ENCODE measurements at places on chromosomes 7 and 10.

GRCh38 chr7:9200626-9201025 is 767.2 kb downstream of the NXPH1 start:
- no peak for DNase-seq

GRCh38 chr10:128851281-128851680 is 615.8 kb upstream of the MGMT start:
- no peak for DNase-seq

- no peak for DNase-seq
These were observed 415.6 kb downstream of the EXOC4 start for GRCh38 chr7:133668296-133669060.

DNA sequence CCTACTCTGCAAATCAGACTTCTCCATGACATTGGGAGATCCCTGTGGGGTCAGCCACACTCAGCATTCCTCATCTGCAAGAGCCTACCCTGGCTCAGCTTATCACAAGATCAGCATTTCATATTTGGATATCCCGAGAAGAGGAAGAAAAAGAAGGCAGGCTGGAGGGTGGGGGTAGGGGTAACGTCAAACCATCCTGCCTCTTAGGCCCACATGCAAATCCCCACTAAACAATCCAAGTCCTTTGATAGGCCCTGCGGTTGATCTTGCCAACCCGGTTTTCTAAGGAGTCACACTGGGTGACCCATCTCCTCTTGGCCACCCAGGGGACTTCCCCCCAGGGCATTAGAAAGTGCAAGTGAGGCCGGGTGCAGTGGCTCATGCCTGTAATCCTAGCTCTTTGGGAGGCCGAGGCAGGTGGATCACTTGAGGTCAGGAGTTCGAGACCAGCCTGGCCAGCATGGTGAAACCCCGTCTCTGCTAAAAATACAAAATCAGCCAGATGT is 128.0 kb upstream of the CALN1 start:
- no peak for DNase-seq

DNA sequence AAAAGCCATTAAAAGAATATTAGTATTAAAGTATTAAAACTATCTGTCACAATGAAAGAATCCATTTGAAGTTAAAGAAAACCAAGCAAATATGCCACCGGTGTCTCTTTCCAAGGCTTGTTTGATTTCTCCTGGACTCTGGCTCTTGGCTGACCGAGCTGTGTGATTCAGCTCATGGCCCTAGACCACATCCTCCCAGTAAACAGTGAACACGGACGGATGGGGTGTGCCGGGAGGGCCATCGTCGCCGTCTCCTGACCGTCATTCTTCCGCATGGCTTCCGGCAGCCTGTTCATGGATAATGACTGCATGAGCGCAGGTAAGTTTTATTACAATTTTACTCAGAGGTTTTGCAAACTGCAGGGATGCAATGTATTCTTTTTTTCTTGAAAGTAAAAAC is 218.5 kb downstream of the DNAJB6 start:
- no peak for DNase-seq

DNA sequence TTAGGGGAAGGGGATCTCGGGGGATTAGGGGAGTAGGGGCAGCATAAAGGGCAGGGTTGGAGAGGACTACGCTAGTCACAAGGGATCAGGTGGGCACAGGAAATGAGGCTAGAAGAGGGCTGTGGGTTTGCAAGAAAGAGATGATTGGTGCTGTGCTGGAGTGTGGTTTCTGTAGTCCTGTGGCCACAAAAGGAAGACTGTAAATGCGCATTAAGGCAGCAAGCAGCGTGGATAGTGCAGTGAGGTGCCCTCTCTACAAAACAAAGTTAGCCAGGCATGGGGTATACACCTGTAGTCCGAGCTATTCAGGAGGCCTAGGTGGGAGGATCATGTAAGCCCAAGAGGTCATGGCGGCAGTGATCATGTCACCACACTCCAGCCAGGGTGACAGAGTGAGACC is 212.1 kb downstream of the MLLT10 start:
- DNase-seq: no peak

DNA sequence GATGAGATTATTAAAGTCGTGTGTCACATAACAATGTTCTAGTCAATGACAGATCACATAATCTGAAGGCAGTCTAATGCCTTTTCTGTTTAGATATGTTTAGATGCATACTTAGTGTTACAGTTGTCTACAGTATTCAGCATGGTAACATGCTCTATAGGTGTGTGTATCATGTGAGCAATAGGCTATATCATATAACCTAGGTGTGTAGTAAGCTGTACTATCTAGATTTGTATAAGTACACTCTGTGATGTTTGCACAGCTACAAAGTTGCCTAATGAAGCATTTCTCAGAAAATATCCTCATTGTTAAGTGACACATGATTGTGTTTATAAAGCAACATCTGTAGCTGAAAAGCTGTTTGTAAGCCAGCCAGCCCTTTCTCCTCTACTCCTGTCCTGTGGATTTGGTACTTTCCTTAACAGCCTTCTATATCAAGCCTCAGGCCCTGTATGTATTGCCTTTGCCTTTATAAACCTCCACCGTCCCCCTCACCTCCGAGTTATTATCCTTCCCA is 6.3 kb downstream of the HECTD2 start:
- no peak for DNase-seq

- DNase-seq: no peak
These were observed 92.1 kb downstream of the SIRT1 start for GRCh38 chr10:67976292-67977245.

Data from 8988T (cell line).